ENCODE measurements at places on chromosomes 2 and 18. TPM values are rescaled to one million over a fixed set of nuclear protein-coding genes. Genes with fewer than 3 reads are reported as not detected.

Gene ACVR1
- polyA plus RNA-seq, result 26.3 TPM

Gene RFTN2
- polyA plus RNA-seq, result 1.1 TPM

Gene EIF5B
- polyA plus RNA-seq, result 109 TPM

Gene SERPINE2
- 9.3 TPM for polyA plus RNA-seq

Gene CRYGD
- not detected for polyA plus RNA-seq

Gene CPLX4
- polyA plus RNA-seq, result not detected

Gene RUFY4
- polyA plus RNA-seq, result not detected

Gene FBXO48
- polyA plus RNA-seq, result 0.42 TPM

Gene PFN4
- polyA plus RNA-seq, result 0.14 TPM

Gene TPRKB
- polyA plus RNA-seq, result 87.6 TPM

Gene UGT1A10
- polyA plus RNA-seq, result not detected

Gene SERPINB3
- polyA plus RNA-seq, result not detected

Gene MAP3K19
- polyA plus RNA-seq, result not detected

Gene HDHD2
- 15.8 TPM for polyA plus RNA-seq

Gene ARHGAP15
- polyA plus RNA-seq, result 1.3 TPM
